ENCODE measurements at places on chromosomes 16 and 17.

DNA sequence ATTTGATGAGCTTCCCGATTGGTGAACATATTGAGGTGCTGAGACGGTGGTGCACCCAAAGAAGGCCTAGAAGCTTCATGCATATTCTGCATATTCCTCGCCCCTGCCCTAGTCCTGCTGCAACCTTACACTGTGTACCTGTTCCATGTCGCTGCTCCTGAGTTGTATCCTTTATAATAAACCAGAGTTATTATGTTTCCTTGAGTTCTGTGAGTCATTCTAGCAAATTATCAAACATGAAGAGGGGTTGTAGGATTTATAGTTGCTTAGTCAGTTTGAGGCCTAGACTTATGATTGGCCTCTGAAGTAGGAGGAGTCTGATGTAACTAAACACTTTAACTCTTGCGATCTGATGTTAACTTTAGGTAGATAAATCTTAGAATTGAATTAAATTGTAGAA, 436.8 kb downstream of the CA10 start:
- no peak for DNase-seq

GRCh38 chr16:54936201-54936978, 5.7 kb downstream of the IRX5 start:
- no peak for DNase-seq

GRCh38 chr16:11949527-11949926, 7.7 kb upstream of the NPIPB2 start:
- no peak for DNase-seq

DNA sequence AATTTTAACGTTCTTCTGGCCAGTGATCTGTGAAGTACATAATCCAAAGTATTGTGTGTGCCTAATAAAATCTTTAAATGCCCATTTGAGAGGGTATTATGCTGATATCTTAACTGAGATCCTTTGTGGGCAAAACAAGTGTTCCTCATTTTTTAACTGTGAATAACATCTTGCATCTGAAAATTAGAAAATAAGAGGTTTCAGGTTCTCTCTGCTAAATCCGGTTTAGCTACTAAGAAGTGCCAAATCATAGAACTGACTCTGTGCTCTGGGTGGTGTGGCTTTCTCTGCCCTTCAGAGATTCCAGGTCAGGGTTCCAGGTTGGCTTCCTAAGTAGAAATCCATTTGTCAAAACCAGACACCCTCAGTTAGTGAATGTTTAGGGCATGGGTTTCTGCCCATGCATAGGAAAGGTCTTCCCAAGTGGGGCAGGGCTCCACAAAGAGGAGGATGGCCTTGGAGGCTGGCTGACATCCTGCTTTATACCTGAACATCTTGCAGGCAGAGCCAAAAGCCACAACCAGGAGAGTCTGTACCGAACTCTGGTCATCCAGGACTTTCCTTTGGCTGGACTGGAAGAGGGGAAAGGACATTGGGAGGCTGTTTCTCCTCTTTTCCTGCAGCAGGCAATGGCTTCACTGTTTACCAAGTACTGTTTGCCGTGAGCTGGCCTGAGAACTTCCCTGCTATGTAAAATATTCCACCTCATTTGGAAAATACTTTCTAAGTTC, 8.5 kb downstream of the ALDH3A2 start:
- no peak for DNase-seq

DNA sequence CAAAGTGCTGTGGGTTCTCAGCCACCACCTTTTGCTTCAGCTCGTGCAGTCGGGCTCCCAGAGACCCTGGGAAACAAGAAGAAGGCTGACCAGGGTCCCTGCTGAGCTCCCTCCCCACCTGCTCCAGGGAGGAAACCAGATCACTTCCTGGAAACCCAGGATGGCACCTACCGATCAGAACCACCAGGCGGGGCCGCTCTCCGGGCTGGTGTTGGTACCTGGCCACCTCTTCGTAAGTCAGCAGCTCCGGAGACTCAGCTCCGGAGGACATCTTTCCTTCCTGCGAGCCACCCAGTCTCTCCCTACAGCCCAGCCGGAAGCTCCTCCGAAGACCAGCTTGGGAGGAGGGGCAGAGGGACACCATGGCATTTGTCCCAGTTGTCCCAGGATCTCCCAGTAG, 18.9 kb downstream of the MPP3 start:
- DNase-seq, result no peak

DNA sequence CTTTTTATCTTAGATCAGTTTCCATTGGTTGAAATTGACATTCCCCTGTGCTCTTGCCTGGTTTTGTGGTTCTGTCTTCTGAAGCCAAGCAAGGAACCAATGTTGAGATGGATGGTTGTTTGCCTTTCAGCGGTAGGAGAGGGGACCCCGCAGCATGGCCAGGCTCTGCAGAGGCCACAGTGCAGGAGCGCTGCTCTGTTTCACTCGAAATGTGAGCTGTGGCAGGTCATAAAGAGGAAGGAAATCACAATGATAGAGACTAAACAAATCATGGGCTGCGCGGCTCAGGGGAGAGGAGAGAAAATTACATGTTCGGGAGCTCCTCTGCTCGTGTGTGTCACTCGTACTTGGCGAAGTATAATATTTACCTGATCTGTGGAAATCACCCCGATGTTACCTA, 148.2 kb downstream of the SNX29 start:
- no peak for DNase-seq

- DNase-seq, result no peak
These were observed 119.4 kb downstream of the KCNJ2 start for GRCh38 chr17:70288540-70289290.

DNA sequence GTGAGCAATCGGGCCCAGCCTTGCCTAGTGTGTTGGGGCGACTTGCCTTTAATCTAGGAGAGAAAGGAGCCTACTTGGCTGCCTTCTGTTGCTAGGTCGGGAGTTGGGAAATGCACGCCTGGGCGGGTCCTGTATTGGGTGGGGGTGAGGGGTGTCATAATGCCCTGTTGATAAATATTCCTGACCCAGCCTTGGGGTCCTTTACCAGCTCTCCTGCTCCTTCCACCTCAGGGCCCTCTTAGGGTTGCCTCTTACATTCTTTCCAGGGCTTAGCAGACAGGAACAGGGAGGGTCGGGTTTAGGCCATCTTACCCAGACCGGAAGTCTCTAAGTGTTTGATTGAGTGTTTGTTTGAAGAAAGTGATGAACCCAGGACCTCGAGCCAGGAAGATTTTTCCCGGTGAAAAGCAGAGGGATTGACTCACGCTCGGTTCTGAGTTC, 112.9 kb downstream of the SEC14L1 start:
- DNase-seq, result no peak

- peak; percentile 34 for DNase-seq
These were observed 65.9 kb downstream of the EMP2 start for GRCh38 chr16:10514369-10515055.

DNA sequence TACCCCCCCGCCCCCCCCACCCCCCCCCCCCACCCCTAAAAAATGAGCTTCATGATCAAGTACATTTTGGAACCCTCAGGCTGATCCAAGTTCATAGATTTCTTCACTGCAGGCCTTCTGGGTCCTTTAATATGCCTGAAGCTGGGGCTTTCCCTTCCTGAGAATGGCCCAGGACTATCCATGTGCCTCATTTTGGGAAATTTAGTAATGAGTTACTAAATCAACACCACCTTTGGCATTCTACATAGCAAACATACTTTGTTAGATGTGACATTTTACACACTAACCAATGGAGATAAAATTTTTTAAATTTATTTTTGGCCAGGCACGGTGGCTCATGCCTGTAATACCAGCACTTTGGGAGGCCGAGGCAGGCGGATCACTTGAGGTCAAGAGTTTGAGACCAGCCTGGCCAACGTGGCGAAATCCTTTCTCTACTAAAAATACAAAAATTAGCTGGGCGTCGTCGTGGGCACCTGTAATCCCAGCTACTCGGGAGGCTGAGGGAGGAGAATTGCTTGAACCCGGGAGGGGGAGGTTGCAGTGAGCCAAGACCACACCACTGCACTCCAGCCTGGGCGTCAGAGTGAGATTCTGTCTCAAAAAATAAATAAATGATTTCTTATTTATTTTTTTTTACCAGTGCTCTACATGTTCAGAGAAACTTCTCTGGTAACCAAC, 14.0 kb downstream of the HERPUD1 start:
- no peak for DNase-seq

- DNase-seq, result no peak
These were observed 7.6 kb upstream of the IL27 start for GRCh38 chr16:28514246-28514645.

GRCh38 chr16:3252967-3253366, 3.5 kb downstream of the MEFV start:
- no peak for DNase-seq

DNA sequence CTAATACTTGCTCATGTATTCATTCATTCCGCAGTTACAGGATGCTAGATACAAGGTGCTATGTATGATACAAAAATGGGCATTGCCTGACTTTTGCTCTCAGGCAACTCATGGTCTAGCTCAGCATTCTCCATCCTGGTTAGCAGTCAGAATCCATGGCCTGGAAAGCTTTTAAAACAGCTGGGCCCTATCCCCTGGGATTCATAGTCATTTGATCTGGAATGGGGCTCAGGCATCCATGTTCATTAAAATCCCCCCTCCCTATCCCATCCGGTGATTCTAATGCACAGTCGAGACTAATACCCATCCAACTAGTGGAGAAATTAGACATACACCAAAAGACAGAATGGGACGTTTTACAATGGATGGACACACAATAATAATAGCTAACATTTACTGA, 104.1 kb upstream of the TMEM132E start:
- no peak for DNase-seq

DNA sequence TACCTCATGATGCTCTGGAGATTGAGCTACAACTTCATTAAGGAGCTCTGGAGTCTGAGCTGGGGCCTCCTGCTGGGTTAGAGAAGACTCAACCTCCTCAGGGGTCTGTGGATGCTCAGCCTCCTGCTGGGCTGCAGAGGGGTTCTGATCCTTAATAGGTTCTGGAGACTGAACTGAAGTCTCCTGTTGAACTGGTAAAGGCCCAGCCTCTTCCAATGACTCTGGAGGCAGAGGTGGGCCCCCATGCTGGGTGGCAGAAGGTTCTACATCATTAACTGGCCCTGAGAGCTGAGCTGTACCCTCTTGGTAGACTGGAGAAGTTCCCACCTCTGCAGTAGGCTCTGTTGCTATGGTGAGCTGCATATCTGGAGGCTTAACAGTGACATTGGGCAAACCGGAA, 48.1 kb upstream of the TMEM97 start:
- DNase-seq, result no peak

GRCh38 chr16:85028685-85029407, 1.3 kb downstream of the KIAA0513 start:
- peak; percentile 74 for DNase-seq

DNA sequence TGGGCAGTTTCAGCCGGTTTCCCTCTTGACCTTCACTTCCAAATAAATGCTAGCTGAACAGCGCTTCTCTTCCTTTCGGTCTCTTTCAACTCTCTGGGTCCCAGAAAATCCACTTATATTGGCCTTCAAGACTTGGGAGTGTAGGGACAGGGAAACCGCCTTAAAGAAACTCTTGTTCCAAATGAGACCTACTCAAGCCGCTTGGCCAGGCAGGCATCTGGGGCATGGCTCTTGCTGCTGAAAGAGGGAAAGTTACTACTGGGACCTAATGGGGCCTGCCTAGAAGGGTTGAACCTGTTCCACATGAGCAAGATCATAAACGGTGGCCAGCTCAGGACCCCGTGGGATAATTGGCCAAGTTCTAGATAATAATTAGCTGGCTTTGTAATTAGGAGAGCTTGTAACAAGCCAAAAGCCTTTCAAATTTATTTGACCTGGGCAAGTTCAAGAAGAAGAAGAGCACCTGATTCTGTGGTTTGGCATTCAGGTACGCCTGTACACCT, 13.2 kb downstream of the CDH1 start:
- DNase-seq, result no peak

DNA sequence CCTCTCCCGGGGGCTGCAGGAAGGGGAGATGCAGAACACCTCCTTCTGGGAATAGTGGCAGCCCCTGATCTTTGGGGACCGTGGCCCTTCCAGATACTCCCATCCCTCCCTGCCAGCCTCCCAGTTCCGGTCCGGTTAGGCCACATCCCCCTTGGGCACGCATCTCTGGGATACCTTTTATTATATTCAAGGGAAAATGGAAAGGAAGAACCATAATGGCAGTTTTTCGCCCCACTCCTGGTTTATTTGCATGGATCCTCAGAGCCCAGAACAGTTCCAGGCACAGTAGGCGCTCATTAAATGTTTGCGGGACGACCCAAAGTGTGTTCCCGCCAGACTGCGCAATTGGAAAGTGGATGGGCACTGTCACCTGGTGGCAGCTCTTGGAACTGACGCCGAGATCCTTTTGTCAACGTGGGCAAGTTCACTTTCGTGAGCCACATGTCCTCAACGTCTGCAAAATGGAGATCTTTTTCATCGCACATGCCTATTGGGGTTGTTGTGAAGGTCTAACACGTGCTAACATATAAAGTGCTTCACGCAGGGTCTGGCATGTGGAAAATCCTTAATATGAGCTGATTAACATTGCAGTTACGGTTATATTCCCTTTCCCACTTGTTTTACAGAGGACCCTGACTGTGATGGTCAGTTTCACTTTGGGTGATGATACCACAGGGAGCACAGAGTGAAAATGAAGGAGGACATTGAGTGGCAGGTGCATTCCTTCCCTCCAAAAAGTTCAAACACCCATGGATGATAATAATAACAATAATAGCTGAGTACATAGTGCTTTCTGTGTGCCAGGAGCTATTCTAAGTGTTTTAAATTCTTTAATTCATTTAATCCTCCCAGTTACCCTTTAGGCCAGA, 1.7 kb upstream of the GPRC5B start:
- DNase-seq, result peak; percentile 80

DNA sequence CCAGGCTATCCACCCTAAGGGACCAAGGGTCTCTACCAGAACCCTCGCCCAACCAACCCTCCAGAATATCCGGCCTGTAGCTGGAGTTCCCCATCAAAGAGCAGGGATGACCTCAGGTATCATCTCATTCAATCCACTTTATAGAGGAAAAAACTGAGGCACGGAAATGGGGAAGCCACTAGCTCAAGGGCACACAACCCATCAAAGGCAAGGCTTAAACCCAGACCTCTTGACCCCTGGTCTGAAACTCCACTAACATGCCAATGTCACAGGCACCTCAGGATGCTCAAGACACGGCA, 1.6 kb downstream of the TBC1D10B start:
- no peak for DNase-seq

- no peak for DNase-seq
These were observed 23.8 kb downstream of the TMEM92 start for GRCh38 chr17:50298018-50298417.

GRCh38 chr17:7873051-7873450, 15.2 kb downstream of the CYB5D1 start:
- no peak for DNase-seq

Data from activated CD4-positive, alpha-beta T cell treated with anti-CD3 and anti-CD28 coated beads, Interleukin-2, amount 50 U/mL, for 4 hours (primary cell).